NCI-H187 (cell line): ENCODE measurements at places on chromosomes 6 and 20.

DNA sequence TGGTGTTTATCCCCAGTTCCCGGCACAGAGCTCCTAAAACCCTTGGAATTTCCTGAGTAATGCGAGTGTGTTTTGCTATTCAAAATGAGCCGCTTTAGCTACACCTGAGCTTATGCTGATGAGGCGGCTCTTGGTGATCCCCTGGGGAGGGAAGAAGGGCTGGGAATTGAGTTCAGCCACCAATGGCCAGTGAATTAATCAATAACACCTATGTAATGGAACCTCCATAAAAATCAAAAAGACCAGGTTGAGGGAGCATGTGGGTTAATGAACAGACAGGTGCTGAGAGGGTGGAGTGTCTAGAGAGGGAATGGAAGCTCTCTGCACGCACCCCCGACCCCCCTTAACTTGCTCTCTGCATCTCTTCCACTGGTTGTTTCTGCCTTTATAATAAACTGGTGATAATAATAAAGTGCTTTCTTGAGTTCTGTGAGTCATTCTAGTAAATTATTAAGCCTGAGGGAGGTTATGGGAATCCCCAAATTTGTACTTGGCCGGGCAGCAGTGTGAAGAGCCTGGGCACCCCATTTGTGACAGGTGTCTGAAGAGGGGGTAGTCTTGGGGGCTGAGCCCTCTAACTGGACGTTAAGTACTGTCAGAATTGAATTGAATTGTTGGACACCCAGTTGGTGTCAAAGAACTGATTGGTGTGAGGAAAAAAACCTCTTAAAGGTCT is 24.6 kb upstream of the SERPINB1 start:
- no peak for DNase-seq

DNA sequence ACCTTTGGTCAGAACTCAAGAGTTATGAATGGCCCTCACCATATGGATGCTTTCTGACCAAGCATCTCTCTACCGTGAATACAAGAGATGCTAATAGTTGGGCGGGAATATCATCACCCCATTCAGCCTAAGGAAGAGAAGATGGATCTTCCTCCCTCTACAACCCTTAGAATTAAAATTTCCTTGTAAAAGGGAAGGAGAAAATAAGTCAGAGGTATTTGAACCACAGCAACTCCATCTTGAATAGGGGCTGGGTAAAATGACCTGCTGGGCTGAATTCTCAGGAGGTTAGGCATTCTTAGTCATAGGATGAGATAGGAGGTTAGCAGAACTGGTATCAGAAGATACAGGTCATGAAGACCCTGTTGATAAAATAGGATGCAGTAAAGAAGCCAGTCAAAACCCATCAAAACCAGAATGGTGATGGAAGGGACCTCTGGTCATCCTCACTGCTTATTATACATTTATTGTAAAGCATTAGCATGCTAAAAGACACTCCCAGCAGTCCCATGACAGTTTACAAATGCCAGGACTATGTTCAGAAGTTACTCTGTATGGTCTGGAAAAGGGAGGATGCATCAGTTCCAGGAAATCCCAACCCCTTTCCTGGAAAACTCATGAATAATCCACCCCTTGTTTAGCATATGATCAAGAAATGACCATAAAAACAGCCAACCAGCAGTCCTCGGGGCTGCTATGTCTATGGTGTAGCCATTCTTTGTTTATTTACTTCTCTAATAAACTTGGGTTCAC is 101.2 kb downstream of the DTNBP1 start:
- no peak for DNase-seq

- DNase-seq, result no peak
Observed at GRCh38 chr20:10563935-10564492, 109.8 kb downstream of the JAG1 start.

DNA sequence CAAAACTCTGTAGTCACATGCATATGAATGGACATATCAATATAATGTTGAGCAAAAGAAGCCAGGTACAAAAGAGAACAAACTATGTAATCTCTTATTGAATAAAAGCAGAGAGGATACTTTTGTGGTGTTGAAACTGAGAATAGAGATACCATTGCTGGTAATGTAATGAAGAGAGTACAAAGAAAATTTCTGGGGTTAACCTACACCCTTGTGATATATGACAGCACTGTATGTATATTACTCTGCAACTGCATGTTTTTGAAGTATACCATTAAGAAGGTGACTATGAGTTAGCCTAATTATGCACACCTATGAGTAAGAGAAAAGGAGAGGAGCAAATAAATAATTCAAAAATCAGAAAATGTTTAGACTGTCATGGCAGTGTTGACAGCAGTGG is 268.8 kb upstream of the DEFB112 start:
- DNase-seq, result no peak

- DNase-seq, result no peak
Observed at GRCh38 chr6:89081129-89081422, 525 bp downstream of the PNRC1 start.

GRCh38 chr20:49951151-49951550 is 15.0 kb downstream of the RNF114 start:
- no peak for DNase-seq

DNA sequence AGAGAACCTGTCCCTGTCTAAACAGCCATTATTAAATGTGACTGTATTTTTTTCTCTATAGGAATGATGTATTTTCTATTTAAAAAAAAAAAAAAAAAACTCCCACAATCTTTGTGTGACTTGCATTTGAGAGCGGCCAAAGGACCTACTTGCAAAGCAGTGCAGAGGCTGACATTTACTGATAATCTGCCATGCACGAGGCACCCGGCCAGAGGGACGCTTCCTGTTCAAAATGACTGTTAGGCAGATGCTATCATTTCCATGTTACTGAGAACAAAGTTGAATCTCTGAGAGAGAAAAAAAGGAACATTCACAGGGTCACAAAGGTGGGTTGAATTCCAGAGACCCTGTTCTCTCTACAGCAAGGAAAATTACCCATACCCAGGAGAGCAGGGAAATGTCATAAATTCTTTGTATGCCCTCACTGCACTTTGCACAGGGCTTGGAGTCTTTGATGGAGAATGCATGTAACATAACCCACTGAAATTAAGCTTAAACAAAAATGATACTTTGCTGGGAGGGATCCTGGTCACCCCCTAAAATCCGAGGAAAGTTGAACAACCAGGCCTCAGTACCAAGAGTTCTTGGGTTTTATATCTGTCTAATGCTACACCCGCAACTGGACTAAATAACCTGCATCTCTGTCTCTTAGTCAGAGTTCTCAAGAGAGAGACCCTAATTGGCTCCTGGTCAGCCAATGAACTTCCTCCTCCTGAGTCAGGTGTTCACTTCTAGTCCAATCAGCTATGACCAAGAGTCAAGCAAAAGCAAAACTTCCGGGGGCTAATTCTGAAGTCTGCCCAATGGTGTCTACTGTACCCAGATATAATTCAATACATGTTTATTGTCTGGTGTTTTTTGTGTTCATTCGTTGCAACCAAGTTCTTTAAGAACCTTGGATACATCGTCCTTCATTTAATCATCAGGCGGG is 61.2 kb downstream of the GCLC start:
- no peak for DNase-seq

DNA sequence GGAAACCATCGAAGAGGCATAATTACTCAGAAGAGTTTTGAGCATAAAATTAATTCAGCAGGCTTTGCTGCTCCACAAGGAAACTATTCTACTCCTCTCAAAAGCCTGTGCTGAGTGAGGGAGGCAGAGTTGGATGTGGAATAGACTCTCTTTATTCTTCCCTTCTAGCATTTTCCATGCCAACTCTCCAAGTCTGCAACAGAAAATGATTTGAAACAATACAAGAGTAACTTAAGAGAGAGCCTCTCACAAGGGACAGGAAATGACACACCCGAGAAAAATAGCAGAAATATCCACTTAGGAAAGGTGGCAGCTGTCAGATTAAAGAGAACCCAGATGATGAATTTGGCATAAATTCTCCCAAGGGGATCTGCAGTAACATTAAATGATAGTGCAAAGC is 26.3 kb upstream of the LAMP5 start:
- no peak for DNase-seq

DNA sequence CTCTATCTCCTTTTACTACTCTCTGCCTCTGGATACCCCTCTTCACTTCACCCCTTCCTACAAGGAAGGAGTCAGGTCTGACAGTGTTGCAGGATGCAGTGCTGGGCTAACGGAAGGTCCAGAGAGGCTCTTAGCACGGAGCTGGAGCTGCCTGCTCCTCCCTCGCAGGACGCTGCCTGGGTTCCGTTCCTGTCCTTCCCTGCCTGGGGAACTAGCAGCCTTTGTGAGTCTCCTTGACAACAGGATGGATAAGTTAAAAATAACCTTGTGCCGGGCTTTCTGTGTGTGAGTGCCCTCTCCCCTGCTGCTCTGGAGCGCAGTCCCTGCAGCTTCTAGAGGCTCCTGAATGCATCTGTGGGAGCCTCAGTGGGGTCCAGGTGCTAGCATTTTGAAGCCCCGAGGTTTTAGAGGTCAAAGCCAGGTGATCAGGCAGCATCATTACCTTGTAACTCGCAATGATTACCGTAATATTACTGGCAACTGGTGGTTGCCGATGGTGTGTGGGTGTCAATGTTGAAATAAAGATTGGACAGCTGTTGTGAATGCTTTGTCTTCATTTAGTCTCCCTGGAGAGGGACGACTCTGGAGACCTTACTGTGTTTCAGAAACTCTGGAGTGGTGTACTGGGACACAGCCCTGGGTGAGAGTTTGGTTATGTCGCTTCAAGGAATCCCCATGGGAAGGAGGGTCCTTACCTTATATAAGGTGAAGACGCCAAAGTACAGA is 44.4 kb downstream of the CDS2 start:
- DNase-seq, result peak; percentile 71

DNA sequence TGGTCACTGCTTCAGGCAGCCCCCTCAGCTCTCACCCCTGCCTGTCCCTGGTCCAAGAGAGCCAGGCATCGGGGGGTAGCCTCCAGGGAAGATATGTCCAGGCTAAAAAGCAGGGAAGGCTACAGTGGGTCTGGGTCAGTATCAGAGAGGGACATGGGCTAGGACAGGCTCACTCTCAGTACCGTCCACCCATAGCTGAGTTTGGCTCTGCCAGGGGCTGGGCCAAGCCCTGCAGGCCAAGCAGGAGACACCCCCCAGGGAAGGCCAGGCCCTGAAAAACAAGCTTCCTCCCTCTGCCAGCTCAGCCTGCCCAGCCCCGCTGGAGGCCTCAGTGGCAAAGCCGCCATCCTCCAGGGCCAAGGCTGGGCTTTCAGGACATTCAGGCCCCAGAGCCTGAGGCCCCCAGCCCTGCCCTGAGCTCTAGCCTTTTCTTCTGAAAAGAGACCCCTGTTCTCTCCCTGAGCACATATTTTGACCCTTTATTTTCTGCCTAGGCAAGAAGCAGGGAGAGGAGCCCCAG is 28.6 kb upstream of the TGM2 start:
- no peak for DNase-seq

- peak; percentile 36 for DNase-seq
Observed at GRCh38 chr6:132937466-132937906, 123.1 kb downstream of the RPS12 start.

DNA sequence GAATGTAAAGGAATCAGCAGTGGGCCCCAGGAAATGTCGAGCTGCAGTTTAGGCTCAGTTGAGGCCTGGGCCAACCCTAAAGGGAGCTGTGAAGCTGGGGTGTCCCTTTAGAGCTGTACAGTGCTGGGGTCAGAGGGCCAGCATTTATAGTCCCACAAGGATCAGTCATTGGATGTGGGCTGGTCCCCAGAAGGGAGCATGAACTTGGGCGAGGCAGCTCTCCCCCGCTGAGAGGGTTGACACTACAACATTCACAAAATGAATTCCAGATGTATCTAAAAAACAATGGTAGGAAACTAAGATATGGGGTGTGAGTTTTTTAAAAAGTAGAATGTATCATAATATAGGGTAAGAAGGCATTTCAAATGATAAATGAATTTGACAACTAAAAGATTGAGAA is 29.7 kb upstream of the TMX4 start:
- no peak for DNase-seq

DNA sequence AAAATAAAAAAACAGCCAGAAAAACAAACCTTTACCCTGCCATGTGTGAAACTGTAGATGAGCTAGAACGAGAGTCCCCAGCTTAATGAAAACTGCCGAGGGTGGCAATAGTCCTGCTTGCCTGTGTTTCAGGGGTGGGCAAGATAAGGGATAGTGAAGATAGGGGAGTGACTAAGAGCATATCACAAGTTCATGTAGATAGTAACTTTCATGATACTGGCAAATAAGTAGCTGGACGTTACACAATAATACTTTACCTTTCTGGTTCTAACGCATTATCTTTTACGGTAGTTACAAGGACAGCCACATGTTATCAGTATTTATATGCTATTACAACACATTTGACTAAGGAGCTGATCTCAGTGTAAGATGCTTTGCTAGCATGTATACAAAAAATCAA is 9.3 kb upstream of the FBXO9 start:
- no peak for DNase-seq

GRCh38 chr6:129498950-129499842 is 210.8 kb downstream of the ARHGAP18 start:
- DNase-seq, result no peak

DNA sequence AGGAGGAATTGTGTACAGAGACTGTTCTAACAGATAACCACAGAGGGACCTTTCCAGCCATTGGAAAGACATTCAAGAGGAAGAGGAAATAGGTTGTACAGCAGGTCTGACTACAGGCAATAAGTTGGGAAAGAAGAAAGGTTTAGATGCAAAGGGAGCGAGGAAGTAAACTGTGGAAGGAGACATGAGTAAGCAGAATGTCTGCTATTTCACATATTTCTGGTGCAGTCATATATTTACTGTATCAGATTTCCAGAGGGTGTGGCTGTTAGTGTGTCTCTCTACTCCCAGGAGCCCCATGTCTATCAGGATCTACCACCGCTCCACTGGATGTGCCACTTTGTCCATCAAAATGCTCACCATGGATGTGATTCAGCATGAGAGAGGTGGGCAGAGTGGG is 25.9 kb downstream of the MRS2 start:
- no peak for DNase-seq

DNA sequence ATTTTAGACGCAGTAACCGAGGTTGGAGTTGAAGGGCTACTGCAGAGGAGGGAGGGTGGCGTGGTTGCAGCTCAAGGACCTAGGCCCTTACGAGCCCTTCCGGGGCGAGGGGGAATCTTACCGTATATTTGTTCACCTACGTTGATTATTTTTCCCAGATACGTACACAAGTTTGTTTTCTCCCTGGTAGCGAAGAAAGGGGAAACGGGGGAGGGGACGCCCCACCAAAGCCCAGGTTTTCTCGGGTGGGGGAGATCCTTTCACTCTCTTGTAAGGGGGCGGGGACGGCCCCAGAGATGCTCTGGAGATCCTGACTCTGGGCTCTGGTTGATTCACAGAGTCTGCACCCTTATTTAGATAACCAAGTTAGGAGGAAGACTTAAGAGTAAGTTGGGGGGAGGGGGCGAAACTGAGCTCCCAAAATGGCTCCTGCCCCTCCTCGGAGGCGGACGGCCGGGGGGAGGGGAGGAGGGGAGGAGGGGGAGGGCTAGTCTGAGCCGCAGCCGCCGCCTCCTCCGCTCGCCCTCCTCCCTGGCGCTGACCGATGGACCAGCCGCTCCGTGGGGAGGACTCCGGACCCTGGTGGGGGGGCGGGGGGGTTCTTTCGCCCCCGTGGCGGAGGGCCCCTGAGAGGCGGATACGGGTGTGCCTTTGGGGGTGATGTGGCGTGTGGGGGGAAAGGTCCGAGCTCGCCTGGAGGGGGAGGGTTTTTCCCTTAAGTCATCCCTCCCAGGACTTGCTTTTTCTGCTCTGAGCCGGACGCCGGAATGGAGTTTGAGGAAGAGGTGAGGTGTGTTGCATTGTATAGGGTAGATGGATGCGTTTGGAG is 2.2 kb downstream of the BRD2 start:
- DNase-seq, result peak; percentile 74

GRCh38 chr6:126199466-126199865 is 140.4 kb upstream of the CENPW start:
- DNase-seq, result no peak

- DNase-seq, result no peak
Observed at GRCh38 chr6:75503291-75503690, 9.7 kb upstream of the FILIP1 start.

GRCh38 chr6:170017603-170018320 is 266.3 kb downstream of the ERMARD start:
- DNase-seq, result no peak
